ENCODE measurements at places on chromosomes 6 and 20.

- no peak overlapping the region for H3K4me3 ChIP-seq
- no peak overlapping the region for H3K27ac ChIP-seq
- DNase-seq = no peak
- no peaks in the 10 kb centered on the region for H3K36me3 ChIP-seq
- no peaks in the 10 kb centered on the region for H3K27me3 ChIP-seq
- H3K4me1 ChIP-seq = no peaks in the 10 kb centered on the region
These were observed 164.2 kb downstream of the GMPR start for GRCh38 chr6:16402581-16402900.

DNA sequence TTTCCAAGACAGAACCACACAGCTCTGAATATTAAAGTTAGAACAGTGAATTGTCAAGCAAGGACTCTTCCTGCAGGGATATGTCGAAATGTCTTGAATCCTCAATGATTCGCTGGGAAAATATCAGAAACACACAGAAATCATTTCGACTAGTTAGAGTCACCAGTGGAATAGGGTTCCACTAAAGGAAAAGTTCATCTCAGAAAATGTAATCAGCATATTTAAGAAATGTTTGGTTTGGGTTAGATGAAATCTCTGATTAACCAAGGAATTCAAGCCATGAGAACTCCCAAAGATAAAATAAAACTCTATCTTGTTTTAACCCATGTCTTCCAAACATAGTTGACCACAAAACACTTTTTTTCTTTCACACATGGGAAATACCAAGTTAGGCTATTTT is 621.0 kb upstream of the NRSN1 start:
- H3K36me3 ChIP-seq = no peaks in the 10 kb centered on the region
- H3K27me3 ChIP-seq = no peaks in the 10 kb centered on the region
- no peak overlapping the region for H3K4me3 ChIP-seq
- no peak overlapping the region for H3K27ac ChIP-seq
- H3K4me1 ChIP-seq = no peaks in the 10 kb centered on the region
- no peak for DNase-seq

- no peak overlapping the region for H3K4me3 ChIP-seq
- no peaks in the 10 kb centered on the region for H3K36me3 ChIP-seq
- no peak overlapping the region for H3K27ac ChIP-seq
- no peak for DNase-seq
- H3K27me3 ChIP-seq = no peaks in the 10 kb centered on the region
- H3K4me1 ChIP-seq = no peaks in the 10 kb centered on the region
These were observed 96.9 kb downstream of the RFX6 start for GRCh38 chr6:116973976-116974375.

DNA sequence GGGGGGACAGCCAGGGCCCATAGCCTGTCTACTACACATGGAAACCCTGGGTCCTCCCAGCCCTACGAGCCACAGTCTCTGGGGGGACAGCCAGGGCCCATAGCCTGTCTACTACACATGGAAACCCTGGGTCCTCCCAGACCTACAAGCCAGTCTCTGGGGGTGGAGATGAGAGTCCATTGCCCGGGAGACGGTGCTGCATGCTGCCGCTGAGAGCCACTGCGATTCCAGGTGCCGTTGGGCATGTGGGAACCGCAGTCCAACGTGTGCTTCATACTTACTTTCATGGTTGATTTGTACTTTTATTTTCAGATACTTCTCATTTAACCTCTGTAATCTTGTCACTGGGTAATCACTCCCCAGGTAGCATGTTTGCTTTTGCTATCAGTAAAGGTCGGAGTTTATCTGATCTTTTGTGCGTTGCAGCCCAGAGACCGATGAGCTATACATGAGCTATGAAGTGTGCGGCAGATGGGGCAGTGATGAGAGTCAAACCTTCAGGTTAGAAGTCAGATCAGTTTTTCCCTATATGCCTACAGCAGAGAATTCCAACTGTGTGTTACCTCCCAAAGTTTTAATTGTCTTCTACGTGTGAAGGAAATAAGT is 58.2 kb downstream of the SMOC2 start:
- peaks cover 2% of the 10 kb centered on the region for H3K4me1 ChIP-seq
- DNase-seq = no peak
- H3K27me3 ChIP-seq = no peaks in the 10 kb centered on the region

GRCh38 chr6:43943099-43943766 is 173.2 kb downstream of the VEGFA start:
- H3K4me3 ChIP-seq = no peak overlapping the region
- H3K27ac ChIP-seq = no peak overlapping the region
- H3K36me3 ChIP-seq = no peaks in the 10 kb centered on the region

GRCh38 chr20:48735112-48735511 is 92.7 kb downstream of the PREX1 start:
- no peaks in the 10 kb centered on the region for H3K36me3 ChIP-seq
- H3K4me1 ChIP-seq = no peaks in the 10 kb centered on the region

GRCh38 chr20:39528436-39528835 is 566.3 kb downstream of the DHX35 start:
- no peaks in the 10 kb centered on the region for H3K36me3 ChIP-seq
- no peaks in the 10 kb centered on the region for H3K27me3 ChIP-seq
- H3K4me1 ChIP-seq = no peaks in the 10 kb centered on the region
- no peak overlapping the region for H3K4me3 ChIP-seq

- no peak overlapping the region for H3K4me3 ChIP-seq
- H3K27ac ChIP-seq = no peak overlapping the region
- H3K36me3 ChIP-seq = no peaks in the 10 kb centered on the region
- DNase-seq = no peak
These were observed 1269.6 kb upstream of the CITED2 start for GRCh38 chr6:140644017-140644416.

GRCh38 chr6:90184334-90185298 is 112.0 kb downstream of the BACH2 start:
- no peak for DNase-seq
- H3K27ac ChIP-seq = no peak overlapping the region
- H3K4me1 ChIP-seq = no peaks in the 10 kb centered on the region
- H3K4me3 ChIP-seq = no peak overlapping the region

DNA sequence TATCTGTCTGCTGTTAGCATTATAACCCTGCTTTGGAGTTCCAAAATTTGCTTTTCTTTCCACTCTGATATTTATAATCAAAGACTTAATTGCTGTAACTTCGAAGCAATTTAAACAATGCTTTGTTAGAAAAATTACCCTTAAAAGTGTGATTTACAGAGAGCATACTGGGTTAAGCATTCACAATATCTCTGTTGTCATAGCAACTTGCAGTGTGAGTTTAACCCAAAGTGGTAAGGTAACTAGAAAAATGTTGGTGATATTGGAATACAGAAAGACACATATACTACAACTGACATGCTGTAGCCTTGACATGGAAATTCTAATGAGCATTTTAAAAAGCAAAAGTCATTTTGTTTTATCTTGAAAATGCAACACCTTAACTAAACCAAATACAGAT is 70.4 kb upstream of the SMLR1 start:
- DNase-seq = no peak
- no peaks in the 10 kb centered on the region for H3K27me3 ChIP-seq
- no peak overlapping the region for H3K4me3 ChIP-seq
- H3K4me1 ChIP-seq = 0 out of 2 replicates have a peak, but pooled peaks cover 1% of the 10 kb centered on the region

- no peaks in the 10 kb centered on the region for H3K27me3 ChIP-seq
- DNase-seq = no peak
- H3K4me1 ChIP-seq = no peaks in the 10 kb centered on the region
- no peak overlapping the region for H3K4me3 ChIP-seq
These were observed 580.4 kb downstream of the CBLN4 start for GRCh38 chr20:55424968-55425367.

Measured in iPS DF 6.9 (cell line).